Activated T-cell treated with anti-CD3 and anti-CD28 coated beads, Interleukin-2, amount 50 U/mL, for 24 hours (primary cell): ENCODE measurements at places on chromosomes 13 and 19.

- no peak for DNase-seq
These were observed 173.8 kb upstream of the RNF113B start for GRCh38 chr13:98350746-98351330.

GRCh38 chr13:81197966-81198365 is 857.0 kb upstream of the SPRY2 start:
- no peak for DNase-seq

DNA sequence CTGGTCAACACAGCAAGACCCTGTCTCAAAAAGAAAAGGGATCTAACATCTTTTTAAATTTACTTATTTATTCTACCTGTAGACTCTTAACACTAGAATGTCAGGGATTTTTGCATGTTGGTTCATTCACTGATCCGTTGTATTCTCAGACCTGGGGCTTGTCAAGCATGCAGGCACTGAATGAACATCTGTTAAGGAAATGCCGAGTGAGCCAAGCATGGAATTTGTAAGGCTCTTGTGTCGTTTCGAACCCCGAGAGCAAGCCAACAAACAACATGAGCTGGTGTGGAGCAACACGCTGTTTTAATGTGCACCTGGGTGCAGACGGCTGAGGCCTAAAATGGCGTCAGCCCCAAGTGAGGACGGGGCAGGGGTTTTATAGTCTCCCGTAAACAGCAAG is 10.0 kb upstream of the OR1M1 start:
- DNase-seq, result no peak

DNA sequence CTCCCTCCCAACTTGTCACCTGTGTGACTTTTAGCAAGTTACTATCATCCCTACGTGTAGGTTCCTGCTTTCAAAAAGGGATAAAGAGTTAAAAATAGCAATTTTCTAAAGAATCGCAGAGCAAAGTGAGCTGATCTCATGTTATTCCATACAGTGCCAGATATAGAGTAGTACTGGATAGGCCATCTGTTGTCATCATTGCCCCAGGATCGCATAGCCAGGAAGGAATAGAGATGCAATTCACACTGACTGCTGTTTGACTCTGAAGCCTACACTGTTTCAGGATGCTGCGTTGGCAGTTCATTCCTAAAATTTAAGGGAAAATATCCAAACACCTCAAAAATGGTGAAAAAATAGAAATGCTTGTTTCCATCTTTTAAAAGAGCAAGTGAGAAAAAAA is 138.9 kb downstream of the SHISA2 start:
- no peak for DNase-seq

GRCh38 chr19:41998246-41999020 is 4.4 kb upstream of the ATP1A3 start:
- DNase-seq, result peak; percentile 60

DNA sequence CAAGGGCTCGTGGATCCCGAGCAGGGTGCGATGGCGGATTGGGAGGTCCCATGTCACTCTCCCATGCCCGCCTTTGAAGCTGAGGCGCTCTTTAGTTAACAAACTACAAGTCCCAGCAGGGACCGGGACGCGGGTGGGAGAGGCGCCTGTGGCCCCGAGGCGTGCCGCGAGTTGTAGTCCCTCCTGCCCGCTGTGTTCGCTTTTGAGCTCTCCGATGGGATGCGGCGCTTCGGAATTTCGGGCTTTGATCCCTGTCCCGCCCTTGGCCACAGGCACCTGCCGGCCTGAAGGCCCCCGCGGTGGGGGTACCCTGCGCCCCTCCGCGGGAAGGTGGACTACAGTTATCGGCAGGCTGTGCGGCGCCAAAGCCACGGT is 11.0 kb downstream of the CYTH2 start:
- DNase-seq, result peak; percentile 66

GRCh38 chr19:19655051-19655594 is 8.4 kb downstream of the ATP13A1 start:
- DNase-seq, result no peak

GRCh38 chr13:90170208-90170607 is 1177.3 kb upstream of the MIR17HG start:
- DNase-seq, result no peak

DNA sequence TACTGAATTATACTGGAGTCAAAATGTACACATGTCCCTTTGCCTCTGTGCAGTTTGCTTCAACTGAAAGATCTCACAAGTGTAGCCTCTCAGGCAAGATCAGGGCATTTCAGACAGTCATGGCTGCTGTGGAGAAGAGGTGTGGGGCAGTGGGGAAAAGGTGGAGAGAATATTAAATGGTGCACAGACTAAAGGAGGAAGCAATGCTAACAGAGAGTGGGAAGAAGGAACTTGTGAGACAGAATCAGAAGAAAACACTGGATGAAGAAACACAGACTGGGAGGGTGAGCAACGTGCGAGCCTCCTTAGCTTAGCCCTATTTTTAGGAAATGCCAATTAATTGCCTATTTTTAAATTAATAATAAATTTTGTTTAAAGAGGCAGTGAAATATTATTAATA is 49.6 kb upstream of the RAP2A start:
- DNase-seq, result no peak

DNA sequence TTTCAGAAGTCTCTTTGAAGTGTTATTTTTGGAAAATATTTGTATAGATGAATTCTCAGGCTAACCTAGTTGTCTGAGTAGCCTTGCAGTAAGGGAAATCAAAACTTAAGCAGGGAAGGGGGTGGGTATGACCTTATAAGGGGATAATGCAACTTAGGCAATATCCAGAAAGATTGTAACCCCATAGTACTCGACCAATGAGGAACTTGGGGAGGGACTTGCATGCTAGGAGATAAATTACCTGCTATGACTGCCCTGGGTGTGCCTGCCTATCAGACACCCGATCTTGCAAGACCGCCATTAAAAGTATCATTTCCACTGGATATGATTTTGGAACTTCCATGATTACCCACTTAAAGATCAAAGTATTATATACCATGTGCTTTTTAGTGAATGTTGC is 23.0 kb upstream of the RFXAP start:
- no peak for DNase-seq

DNA sequence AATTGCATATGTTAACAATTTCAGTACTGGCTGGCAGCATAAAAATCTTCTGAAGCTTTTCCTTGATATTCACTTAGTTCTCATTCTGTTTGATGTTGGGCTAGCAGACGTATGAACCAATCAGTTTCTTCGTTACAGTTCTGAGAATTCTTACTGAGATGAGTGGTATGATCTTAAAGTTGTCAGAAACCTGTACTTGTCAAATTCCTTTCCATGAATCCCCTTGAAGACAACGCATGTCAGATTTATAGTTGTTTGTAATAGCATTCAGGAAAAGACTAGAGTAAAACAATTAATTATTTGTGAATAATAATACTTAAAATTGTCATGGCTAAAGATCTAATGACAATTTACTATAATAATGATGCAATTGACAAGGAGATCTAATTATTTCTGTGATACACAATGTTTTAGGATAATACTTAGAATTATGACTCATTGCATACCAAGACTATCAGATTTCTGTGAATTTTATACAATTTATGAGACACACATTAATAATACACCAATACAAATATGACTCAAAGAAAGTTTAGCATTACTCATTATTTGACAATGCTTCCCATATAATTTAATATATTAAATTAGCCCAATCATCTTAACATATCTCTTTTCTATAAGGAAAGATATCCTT is 447.2 kb downstream of the RFC3 start:
- DNase-seq, result no peak

- no peak for DNase-seq
These were observed 13.2 kb upstream of the AKAP11 start for GRCh38 chr13:42258747-42259146.

- no peak for DNase-seq
These were observed 2.4 kb downstream of the SETDB2 start for GRCh38 chr13:49446473-49446872.

GRCh38 chr19:17394891-17395415 is 957 bp upstream of the CCDC194 start:
- DNase-seq, result peak; percentile 75

- no peak for DNase-seq
These were observed 45.7 kb upstream of the F7 start for GRCh38 chr13:113059891-113060290.

DNA sequence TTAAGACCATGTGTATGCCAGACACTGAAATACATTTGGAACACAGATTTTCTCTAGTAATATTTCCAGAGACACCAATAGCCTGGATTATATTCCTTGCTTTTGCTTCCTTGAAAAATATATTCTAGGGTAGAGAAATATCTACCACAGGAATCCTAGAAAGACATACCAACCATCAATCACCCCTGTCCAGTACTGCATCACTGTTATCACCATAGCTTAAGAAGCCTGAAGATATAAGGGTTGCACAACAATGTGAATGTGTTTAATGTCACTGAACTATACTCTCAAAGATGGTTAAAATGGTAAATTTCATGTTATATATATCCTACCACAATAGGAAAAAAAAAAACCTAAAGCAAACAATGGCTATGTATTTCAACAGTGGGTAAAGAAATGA is 163.6 kb downstream of the DIAPH3 start:
- DNase-seq, result no peak

- no peak for DNase-seq
These were observed 1.7 kb downstream of the UBXN6 start for GRCh38 chr19:4455719-4456475.

GRCh38 chr19:49514151-49514550 is 1.7 kb downstream of the FCGRT start:
- DNase-seq, result no peak

DNA sequence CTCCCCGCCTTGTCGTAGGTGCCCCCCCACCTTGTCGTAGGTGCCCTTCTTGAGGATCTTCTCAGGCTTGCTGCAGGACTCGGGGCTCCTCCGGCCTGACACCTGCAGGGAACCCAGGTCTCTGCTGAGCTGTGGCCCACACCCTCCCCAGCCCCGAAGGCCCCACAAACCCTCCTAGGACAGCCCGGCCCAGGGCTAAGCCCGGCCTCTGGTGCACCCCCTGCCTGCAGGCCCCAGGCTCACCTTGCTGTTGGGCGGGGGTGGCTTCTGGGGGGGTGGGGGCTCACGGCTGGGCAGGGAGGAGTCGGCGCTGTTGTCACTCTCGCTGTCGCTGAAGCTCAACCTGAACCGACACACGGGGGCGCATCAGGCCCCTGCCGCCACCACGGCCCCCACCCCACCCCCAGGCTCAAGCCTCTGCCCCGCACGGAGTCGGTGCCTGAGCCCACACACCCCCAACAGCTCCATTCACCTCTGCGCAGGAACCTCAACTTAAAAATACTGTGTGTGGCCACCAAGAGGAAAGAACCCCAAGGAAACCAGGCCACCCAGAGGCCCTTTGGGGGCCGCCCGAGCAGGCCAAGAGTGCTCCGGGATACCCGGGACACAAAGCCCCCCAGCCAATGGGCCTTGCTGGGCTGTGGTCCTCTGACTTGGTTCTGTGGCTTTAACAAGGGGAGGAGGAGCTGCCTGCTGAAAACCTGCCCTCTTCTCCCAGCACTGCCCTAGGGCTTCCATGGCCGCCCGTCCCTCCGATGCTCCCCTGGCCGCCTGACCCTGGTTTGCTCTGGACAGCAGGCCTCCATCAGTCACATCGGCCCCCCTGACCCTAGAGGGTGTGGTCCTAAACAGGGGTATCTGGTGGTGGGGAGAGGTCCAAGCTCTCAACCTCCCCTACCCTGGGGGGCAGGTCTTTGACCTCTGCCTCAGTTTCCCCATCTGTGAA is 65.8 kb downstream of the MLLT1 start:
- no peak for DNase-seq

GRCh38 chr13:112910616-112911280 is 58.3 kb upstream of the MCF2L start:
- no peak for DNase-seq

- no peak for DNase-seq
These were observed 12.1 kb downstream of the IQCN start for GRCh38 chr19:18262144-18262543.

- no peak for DNase-seq
These were observed 2.9 kb downstream of the NOTCH3 start for GRCh38 chr19:15197942-15198341.

DNA sequence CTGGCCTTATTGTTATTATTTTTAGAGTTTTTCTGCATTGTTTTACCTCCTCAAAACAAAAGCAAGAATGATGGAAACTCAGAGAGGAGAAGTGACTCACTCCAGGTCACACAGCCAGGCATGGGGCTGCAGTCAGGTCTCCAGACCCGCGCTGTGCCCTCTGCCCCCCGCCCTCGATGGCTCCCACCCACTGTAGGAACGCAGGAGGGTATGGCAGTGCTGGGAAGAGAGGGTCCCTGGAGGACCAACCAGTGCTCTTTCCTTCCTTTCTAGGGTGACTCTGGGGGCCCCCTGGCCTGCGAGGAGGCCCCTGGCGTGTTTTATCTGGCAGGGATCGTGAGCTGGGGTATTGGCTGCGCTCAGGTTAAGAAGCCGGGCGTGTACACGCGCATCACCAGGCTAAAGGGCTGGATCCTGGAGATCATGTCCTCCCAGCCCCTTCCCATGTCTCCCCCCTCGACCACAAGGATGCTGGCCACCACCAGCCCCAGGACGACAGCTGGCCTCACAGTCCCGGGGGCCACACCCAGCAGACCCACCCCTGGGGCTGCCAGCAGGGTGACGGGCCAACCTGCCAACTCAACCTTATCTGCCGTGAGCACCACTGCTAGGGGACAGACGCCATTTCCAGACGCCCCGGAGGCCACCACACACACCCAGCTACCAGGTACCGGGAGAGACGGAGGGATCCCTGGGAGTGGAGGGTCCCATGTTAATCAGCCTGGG is 5.6 kb downstream of the TIMM13 start:
- no peak for DNase-seq

GRCh38 chr13:31276421-31276820 is 76.6 kb downstream of the B3GLCT start:
- no peak for DNase-seq

DNA sequence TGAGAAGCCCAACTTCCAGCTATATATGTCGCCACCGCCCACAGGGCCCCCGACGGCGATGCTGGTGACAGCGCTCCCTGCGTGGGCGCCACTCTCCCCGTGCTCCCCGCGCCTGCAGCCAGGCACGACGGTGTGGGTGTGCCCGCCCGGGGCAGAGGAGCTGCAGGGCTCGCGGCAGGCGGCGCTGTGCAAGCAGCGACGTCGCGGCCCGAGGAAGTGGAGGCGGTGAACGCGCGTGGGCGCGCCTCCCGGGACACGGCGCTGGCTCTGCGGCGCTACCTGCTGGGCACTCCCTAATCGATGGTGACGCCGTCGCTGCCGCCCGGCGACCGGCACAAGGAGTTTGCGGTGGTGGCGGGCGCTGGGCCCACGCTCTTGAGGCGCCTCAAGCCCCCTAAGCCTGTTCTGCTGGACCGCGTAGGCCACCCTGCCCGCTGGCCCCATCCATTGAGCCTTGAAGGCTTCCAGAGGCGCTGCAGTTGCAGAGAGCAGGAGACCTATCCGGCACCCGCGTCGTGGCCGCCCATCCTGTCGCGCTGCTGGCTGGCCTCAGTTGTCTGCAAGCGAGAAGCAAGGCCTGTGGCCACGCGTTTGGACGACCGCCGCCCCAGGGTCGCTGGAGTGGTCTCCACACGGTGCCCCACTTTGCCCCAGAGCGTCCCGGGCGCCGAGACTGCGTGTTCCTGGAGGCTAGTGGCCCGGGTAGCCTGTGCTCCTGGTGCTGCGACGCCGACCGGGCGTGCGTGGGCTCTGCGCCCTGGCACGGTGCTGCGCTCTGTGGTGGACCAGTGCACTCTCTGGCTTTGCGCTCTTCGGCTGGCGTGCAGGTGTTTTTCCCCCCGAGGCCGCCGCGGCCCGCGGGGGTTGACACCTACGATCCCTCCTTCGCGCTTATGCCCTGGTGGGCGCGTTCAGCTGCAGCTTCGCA is 23.1 kb downstream of the LRFN3 start:
- DNase-seq, result peak; percentile 82

GRCh38 chr13:51221674-51222036 is 543 bp upstream of the FAM124A start:
- no peak for DNase-seq

- peak; percentile 94 for DNase-seq
These were observed 543 bp upstream of the NUP62 start for GRCh38 chr19:49929611-49930482.

- DNase-seq, result no peak
These were observed 284.5 kb downstream of the FGF14 start for GRCh38 chr13:102117175-102117831.
